CD8-positive, alpha-beta memory T cell (primary cell): ENCODE measurements at places on chromosomes 11 and 22. TPM values are rescaled to one million over a fixed set of nuclear protein-coding genes. Genes with fewer than 3 reads are reported as not detected.

OR5B3 gene
- not detected for polyA plus RNA-seq

RFPL3 gene
- not detected for polyA plus RNA-seq

LRRC74B gene
- polyA plus RNA-seq: not detected

TRPC6 gene
- not detected for polyA plus RNA-seq

IGF2 gene
- polyA plus RNA-seq: not detected

BTG4 gene
- polyA plus RNA-seq: not detected

MAJIN gene
- not detected for polyA plus RNA-seq

MRGPRX4 gene
- not detected for polyA plus RNA-seq

DNA sequence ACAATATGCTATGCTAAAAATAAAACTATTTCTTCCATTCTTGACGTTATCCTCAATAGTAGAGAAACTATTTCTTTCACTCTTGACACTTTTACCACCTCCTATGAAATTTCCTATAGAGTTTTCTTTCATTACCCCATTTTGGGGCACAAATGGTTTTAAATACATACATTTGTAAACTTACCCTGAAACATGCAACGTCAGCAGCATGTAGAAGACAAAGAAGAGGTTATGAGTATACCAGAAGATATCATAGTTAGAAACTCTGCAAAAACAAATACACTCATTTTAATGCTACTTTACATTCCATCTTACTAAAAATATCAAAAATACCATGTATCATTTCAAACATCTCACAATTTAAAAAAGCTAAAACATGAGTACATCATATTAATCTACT is 69.5 kb downstream of the NOX4 start:
- DNase-seq: no peak

GRCh38 chr22:34096770-34097169 is 176.5 kb upstream of the LARGE1 start:
- DNase-seq: no peak

- DNase-seq: no peak
Observed at GRCh38 chr11:128903248-128904061, 12.3 kb downstream of the KCNJ5 start.

DNA sequence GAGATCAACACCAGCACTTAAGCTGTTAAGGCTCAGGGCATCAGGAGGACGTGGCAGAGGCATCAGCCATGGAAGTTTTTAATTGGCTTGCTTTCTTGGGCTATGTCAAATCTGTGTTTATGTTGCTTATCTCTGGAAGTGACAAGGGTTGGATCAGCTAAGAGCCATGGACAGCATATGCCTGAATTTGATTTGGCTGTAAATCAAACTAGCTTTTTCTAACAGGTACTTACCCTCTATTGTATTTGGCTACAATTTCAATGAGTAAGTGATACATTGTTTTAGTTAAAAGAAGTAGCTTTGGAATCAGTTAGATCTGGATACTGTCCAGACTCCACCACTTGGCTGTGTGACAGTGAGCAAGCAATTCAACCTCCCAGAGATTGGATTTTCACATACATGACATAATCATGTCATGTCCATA is 936.6 kb downstream of the OPCML start:
- DNase-seq: no peak

- DNase-seq: peak; percentile 5
Observed at GRCh38 chr11:44747316-44747715, 20.6 kb downstream of the TSPAN18 start.

DNA sequence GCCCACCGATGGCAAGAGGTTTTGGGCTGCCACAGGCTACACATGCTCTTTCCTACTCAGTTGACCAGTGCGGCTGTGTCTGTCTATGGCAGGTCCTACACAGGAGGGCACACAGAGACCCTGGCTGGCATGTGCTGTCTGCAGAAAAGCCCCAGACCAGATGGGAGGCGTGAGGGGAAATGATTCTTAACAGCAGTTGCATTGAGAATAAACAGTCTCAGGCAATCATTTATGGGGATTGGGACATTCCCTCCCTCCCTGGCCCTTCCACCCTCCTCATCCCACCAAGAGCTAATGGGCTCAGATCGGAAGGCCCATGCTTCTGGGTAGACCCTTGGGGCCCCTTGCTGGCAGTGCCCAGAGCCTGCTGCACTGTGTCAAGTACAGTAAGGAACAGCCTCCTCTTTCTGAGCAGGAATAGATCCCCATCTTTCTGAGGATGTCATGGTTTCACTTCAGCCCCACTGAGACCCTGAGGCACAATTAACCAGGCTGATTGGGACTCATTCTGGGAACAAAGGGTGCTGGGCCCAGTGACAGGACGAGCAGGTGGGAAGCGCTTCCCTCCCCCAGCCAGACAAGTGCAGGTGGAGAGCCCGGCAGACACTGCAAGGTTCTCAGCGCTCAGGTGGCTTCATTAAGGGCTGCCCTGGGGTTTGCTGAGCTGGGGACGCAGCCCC is 28.3 kb downstream of the TSPAN18 start:
- no peak for DNase-seq

- DNase-seq: no peak
Observed at GRCh38 chr11:69636512-69637197, 4.3 kb upstream of the CCND1 start.

- no peak for DNase-seq
Observed at GRCh38 chr11:68261006-68261405, 10.8 kb downstream of the C11orf24 start.

- DNase-seq: peak; percentile 68
Observed at GRCh38 chr11:107565219-107565937, at the start of gene ALKBH8. TSS of gene ALKBH8 (minus strand) at chr11:107565735. CDS start at chr11:107560893, 4,842 bp downstream.

GRCh38 chr11:78594814-78595213 is 20.1 kb upstream of the NARS2 start:
- no peak for DNase-seq

DNA sequence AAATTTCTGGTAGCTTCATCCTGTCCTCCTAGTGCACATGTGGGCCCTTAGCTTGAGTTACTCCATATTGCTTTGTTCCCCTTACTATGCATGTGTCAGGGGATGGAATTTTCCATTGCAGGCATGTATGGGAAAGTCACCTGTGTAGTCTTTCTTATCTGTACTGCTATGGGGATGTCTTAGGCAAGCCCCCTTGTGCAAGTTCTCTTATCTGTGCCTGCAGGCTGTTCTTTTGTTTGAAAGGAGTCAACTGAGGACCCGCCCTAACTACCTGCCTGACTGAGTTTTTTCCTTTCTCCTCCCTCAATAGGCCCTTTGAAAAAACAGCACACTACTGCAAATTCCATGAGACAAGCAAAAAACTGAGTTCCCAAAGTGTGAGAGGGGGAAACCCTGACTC is 8.7 kb downstream of the OR8K5 start:
- DNase-seq: no peak

DNA sequence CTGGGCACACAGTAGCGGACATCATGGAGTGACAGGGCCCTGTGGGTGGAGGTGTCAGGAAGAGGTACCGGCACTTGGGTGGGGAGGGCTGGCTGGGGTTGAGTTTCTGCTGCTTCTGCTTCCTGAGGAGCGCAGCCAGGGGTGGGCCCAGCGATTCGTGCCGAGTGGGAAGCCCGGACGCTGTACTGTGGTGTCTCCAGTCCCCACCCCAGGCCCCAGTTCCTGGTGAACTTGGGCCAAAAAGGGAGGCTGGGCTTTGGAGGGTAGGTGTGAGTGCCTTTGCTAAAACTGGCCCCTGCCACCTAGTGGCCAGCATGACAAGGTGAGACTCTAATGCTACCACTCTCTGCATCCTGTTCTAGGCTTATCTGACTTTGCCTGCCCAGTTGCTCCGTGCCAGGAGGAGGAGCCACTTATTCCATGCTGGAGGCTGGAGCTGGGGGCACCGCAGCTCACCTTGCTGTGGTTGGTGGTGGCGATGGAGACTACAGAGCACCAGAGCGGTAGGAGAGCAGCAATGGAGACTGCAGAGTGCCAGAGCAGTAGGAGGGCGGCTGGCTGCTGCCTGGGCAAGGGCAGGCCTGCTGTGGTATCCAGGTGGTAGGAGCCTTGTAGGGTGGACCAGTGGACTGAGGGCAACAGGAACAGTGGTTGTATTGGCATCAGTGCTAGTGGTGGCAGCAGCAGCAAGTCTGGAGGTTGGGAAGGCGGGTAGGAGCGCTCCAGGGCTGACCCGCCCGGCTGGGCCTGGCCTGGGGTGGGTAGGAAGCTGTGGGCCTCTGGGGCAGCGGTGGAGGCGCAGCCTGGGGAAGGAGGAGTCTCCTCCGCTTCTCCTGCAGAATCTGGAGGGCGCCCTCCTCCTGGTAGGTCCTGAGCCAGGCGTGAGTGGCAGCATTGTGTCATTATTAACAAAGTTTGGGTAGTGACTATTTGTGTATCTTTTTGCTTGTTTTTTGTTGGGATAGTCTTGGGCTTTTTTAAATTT is 2.2 kb upstream of the RFPL2 start:
- DNase-seq: peak; percentile 28

GRCh38 chr11:46075928-46076327 is 45.3 kb downstream of the PHF21A start:
- no peak for DNase-seq

DNA sequence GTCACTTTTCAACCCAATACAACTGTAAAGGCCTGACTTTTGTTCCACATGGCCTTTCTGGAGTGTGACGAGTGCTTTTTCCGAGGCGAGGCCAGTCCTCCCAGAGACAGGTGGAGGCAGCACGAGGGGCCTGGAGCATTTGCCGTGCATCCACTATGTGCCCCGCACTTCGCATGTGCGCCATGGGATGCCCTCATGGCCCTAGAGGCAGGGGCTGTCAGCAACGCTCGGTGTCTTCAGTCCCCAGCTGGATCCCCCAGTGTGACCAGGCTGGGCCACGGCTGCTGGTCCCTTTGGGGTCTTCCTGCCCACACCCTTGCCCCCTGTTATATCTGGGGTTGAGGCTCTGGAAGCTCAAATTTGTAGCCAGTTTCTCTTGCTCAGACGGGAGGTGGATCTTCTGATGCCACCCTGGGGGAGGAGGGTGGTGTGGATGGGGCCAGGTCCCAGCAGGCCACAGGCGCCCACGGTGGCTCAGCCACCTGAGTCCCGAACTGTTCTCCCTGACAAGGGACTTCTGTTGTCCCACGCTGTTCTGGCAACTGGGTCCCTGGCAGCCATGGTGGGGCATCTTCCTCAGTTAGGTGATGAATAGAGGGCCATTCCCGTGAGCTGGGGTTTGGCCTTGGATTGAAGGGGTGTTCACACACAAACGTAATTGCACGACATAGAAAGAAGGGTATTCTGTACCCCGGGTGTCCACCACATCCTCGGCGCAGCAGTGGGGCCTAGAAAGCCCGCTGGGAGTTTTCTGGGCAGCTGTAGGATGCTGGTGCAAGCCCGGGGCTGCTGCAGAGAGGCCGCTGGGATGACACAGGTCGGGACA is 100.9 kb downstream of the CTTN start:
- no peak for DNase-seq

DNA sequence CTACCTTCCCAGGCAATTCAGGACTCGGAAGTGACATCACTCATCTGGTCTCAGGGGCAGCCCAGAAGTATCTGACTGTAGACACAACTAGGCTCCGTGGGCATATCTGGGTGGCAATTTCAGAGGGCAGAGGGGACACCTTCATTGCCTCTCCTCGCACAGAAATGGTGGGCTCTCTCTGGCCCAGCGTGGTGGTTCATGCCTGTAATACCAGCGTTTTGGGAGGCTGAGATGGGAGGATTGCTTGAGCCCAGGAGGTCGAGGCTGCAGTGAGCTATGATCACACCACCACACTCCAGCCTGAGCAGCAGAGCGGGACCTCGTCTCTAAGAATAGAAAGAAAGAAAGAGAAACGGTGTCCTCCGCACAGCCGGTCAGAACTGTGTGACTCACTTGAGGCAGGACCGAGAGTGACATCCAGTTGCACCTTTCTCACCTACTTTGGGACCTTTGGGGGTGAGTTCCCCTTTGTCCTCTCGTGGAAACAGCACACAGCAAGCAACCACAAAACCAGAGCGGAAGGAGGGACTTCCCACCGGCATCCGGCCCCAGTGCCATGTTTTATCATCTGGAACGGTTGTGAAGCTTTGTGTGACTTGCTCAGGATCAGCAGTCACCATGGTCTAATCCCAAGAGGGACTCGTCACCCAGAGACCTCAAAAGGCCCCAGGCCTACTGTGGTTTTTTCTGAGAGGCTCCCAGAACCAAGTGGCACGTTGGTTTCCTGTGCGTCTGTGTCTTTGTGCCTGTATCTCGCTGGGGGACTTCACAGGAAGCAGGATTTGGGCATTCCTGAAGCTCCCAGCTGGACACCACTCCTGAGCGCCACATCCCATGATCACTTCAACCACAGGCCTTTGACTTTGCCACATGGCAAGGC is 38.4 kb upstream of the EMID1 start:
- peak; percentile 23 for DNase-seq

GRCh38 chr11:100930185-100930778 is 199.3 kb downstream of the PGR start:
- DNase-seq: no peak

DNA sequence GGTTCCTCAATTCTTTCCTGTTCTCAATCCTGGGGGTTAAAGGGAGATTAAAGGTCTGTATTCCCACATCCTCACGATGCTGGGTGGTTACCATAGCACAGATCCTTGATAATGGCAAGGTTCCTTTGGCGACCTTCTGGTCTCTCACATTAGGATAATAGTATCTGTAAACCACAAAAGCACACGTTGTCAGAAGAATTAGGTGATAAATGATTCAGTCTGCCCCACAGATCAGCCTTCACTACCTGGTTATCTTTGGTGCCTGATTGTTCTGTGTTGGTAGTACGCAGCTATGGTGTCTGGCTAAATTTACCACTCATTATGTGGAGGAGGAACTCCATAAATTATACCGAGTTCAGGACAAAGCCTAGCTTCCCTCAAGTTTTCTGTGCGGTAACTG is 78.4 kb downstream of the C2CD3 start:
- DNase-seq: no peak

DNA sequence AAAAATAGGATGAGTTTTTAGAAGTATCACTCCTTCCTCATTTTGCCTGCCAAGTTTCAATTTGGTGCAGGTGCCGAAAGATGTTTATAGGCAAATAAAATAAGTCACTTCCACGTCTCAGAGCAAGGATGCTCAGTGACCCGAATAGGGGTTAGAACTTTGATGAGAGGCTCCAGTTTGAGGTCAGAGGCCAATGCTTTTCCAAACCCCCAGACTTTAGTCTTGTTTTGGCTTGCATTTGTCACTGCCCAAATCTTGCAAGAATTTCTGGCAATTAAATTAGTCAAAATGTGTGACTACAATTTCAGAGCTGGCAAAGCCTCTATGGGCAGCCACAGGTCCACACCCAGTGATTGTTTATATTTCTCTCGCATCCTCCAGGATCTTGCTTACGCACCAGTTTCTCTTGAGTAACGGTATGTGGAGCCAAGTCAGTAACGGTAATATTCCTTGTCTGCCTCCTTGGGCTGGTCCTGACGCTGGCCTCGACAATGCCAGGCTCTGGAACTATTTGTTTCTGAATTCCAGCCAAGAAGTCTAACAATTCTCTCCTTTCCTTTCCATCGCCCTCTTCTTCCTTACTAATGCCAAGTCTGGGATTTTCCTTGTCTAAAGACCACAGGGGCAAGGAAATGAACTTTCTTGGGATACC is 9.9 kb upstream of the NUP160 start:
- no peak for DNase-seq

- DNase-seq: no peak
Observed at GRCh38 chr11:114847306-114847975, 169.1 kb downstream of the NXPE2 start.

DNA sequence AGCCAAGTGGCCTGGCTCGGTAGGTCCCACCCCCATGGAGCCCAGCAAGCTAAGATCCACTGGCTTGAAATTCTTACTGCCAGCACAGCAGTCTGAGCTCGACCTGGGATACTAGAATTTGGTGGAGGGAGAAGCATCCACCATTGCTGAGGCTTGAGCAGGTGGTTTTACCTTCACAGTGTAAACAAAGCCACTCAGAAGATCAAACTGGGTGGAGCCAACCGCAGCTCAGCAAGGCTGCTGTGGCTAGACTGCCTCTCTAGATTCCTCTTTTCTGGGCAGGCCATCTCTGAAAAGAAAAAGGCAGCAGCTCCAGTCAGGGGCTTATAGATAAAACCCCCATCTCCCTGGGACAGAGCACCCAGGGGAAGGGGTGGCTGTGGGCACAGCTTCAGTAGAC is 22.3 kb upstream of the OR5B21 start:
- DNase-seq: peak; percentile 76
